Placental pericyte (primary cell): ENCODE measurements at places on chromosomes 4 and X. TPM values are rescaled to one million over a fixed set of nuclear protein-coding genes. Genes with fewer than 3 reads are reported as not detected.

FAT1 gene
- total RNA-seq: 122 and 317 TPM in 2 replicates

SHOX gene
- total RNA-seq: not detected in 2 replicates

DYNLT3 gene
- total RNA-seq: 40.0 and 108 TPM in 2 replicates

ZNF711 gene
- 0.57 TPM in 1 of 2 replicates, not detected in the other for total RNA-seq

VCX gene
- not detected in 2 replicates for total RNA-seq

F8A1 gene
- 5.3 and 10.5 TPM in 2 replicates for total RNA-seq

DMP1 gene
- total RNA-seq: not detected in 2 replicates

ANTXR2 gene
- 278 and 388 TPM in 2 replicates for total RNA-seq

ADH7 gene
- not detected in 2 replicates for total RNA-seq

CXCL6 gene
- 10.6 and 46.2 TPM in 2 replicates for total RNA-seq

FAM184B gene
- total RNA-seq: under 0.01 TPM in 1 of 2 replicates, not detected in the other

IL2 gene
- total RNA-seq: not detected in 2 replicates

AMTN gene
- total RNA-seq: 0.43 TPM in 1 of 2 replicates, not detected in the other

TLR2 gene
- 0.22 and 0.29 TPM in 2 replicates for total RNA-seq

DCHS2 gene
- under 0.01 TPM in 1 of 2 replicates, not detected in the other for total RNA-seq

GJB1 gene
- total RNA-seq: not detected in 2 replicates

TEC gene
- under 0.01 and 0.72 TPM in 2 replicates for total RNA-seq

CFP gene
- total RNA-seq: 0.22 and 0.57 TPM in 2 replicates

PI4K2B gene
- 12.7 and 39.2 TPM in 2 replicates for total RNA-seq

UGT2B11 gene
- total RNA-seq: not detected in 2 replicates

LPAR4 gene
- 0.29 TPM in 1 of 2 replicates, not detected in the other for total RNA-seq

ADH1B gene
- total RNA-seq: not detected in 2 replicates

PRICKLE3 gene
- 5.0 and 6.3 TPM in 2 replicates for total RNA-seq

MAGED4 gene
- 18.5 and 32.8 TPM in 2 replicates for total RNA-seq

SMIM10L2A gene
- total RNA-seq: under 0.01 TPM in 1 of 2 replicates, not detected in the other

APLN gene
- total RNA-seq: under 0.01 and 0.43 TPM in 2 replicates

MSN gene
- 378 and 776 TPM in 2 replicates for total RNA-seq

ZNF732 gene
- under 0.01 and 0.44 TPM in 2 replicates for total RNA-seq

RTL9 gene
- 0.44 and 0.57 TPM in 2 replicates for total RNA-seq

PLAC1 gene
- 0.44 and 2.9 TPM in 2 replicates for total RNA-seq

ARMCX4 gene
- 2.2 and 3.3 TPM in 2 replicates for total RNA-seq

STOX2 gene
- 0.57 and 15.8 TPM in 2 replicates for total RNA-seq

ALAS2 gene
- not detected in 2 replicates for total RNA-seq

TMSB15C gene
- 0.22 and 1.1 TPM in 2 replicates for total RNA-seq

SH3TC1 gene
- total RNA-seq: 49.4 and 51.2 TPM in 2 replicates

SOD3 gene
- total RNA-seq: 18.9 and 69.4 TPM in 2 replicates

SLITRK2 gene
- not detected in 2 replicates for total RNA-seq

TSPYL2 gene
- total RNA-seq: 11.6 and 69.8 TPM in 2 replicates

ZMAT1 gene
- 0.22 and 0.72 TPM in 2 replicates for total RNA-seq

PPP2R2C gene
- under 0.01 TPM in 1 of 2 replicates, not detected in the other for total RNA-seq

CCDC120 gene
- 0.57 and 1.1 TPM in 2 replicates for total RNA-seq

GLRA2 gene
- not detected in 2 replicates for total RNA-seq

IL3RA gene
- not detected in 2 replicates for total RNA-seq
